ENCODE measurements at places on chromosomes 16 and 17.
A peak's percentile ranks its signal among the peaks of the same experiment; 100 is the strongest.

DNA sequence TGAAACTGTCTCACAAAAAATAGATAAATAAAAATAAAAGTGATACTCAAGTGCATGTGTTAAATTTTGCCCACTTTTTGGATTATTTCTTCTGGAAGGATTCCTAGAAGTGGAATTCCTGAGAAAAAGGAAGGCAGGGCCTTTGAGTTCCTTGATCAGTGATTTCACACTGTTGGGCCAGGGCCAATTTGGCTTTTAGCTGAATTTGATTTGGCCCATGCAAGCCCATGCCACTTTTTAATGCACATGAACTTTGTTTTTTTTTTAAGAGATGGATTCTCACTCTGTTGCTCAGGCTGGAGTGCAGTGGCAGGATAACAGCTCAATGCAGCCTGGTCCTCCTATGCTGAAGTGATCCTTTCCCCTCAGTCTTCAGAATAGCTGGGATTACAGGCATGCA, 96.3 kb downstream of the TNFRSF13B start:
- no peak for DNase-seq

GRCh38 chr17:54933921-54934320, 33.3 kb downstream of the TOM1L1 start:
- DNase-seq = no peak

DNA sequence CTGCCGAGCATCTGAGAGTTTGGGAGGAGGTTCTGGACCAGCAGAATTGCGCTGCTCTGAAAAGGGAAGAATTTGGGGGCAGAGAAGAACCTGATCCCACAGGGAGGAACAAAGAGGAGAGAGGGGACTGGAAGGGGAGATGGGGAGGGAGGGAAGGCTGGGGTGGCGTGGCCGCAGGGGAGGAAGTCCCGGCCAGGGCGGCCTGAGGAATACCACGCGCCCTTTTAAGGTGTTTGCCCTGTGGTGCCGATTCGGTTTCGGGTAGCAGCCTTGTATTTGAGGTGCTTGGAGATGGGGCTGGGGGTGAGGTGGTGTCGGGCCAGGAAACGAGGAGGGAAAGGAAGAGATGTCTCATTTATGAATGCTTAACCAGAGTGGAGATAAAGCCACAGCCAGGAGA, 51.3 kb downstream of the AKAP1 start:
- no peak for DNase-seq

DNA sequence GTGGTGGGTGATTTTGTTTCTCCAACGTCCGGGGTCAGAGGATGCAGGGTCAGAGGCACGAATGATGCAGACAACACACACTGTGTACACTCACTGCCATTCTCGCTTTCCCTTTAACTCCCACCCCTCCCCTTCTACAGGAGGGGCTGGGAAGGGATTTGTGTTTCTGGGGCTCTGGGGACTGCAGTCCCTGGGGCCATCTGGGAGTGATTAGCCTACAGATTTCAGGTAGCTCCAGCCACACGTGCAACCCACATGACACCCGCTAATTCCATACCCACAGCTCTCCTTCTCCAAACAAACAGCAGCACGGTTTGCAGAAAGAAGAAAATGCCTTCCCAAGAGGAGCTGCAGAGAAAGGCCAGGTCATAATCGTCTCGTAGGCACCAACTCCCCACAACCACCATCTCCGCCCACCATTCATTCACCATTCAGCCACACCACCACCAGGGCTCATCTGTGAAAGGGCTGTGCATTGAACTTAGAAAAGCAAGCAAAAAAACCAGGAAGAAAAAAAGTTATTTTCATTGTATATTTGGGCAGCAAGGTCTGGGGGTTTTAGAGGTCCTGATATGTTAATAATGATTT, 9.4 kb upstream of the SOX9 start:
- no peak for DNase-seq

DNA sequence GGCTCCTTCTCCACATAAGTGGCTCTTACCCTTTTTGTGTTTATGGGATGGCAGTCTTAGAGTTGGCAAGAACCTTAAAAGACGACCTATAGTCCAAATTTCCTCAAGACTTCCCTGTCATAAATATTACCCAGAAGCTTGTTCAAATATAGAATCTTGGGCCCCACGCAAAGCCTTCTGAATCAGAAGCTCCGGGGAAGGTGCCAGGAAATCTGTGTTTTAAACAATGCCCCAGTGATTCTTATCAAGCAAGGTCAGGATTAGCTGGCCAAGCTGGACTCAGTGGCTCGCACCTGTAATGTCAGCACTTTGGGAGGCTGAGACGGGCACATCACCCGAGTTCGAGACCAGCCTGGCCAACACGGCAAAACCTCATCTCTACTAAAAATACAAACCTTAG, 85.7 kb downstream of the TIMM22 start:
- DNase-seq = no peak

GRCh38 chr16:78065319-78065718, 34.1 kb upstream of the WWOX start:
- DNase-seq = no peak

DNA sequence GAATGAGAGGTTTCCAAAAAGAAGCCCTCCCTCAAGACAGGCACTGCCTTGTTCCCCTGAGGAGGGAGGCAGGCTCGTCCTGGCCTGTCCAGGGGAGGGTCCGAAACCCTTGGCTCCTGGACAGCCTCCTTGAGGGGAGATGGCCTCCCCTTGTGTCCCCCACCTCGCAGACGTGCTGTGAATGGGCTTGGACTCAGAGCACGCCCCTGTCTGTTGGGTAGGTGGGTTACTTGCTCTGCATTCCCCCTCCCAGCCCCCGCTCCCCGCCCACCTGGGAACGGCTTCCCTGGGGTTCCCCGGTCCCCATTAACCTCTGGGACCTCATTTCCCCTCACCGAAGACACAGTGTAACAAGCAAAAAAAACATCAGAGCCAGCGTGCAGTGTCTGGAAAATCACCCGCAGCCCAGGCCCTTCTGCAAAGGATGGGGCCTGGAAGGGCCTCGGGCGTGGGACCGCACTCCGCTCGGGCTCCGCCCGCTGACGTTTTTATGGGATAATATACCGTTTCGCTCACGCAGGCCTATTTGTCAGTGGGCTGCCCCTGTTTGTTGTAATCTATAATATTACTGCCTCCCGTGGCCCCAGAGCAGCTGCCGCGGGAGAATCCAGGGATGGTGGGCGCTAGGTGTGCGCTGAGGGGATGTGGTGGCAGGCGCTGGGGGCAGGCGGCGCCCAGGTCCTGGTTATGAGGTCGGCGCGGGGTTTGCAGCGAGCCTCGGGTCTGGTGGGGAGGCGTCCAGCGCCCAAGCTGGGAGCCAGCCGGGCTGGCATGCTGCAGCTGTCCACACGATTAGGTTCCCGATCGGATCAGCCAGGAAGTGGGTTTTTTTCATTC, 11.1 kb downstream of the BAHCC1 start:
- peak; percentile 68 for DNase-seq

- no peak for DNase-seq
Measured at GRCh38 chr17:14926073-14926472, 339.1 kb downstream of the PMP22 start.

DNA sequence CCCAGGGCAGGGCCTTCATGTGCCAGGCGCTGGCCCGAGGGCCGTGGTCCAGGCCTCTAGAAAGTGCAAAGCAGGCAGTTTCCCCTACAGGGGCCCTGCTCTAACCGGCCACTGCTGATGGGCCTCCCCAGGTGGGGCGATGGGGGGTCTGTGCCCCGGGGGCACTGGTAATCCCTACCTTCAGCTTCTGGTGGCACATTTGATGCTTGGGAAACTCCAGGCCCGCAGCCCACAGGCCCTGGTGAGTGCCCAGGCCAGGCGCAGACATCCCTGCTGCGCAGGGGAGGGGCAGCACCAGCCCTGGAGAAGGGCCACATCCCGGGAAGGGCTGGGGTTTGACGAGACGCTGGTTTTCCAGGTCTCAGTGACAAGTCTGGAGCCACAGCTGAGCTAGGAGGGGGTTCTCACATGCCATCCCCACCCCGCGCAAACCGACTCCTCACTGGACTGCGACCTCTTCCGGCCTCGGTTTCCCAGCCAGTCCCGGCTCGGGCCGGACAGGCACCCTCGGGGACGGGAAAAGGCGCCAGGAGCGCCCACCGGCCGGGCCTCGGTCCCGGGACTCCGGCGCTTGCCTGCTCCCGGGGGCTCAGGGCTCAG, 1.6 kb downstream of the DOC2B start:
- DNase-seq = no peak

DNA sequence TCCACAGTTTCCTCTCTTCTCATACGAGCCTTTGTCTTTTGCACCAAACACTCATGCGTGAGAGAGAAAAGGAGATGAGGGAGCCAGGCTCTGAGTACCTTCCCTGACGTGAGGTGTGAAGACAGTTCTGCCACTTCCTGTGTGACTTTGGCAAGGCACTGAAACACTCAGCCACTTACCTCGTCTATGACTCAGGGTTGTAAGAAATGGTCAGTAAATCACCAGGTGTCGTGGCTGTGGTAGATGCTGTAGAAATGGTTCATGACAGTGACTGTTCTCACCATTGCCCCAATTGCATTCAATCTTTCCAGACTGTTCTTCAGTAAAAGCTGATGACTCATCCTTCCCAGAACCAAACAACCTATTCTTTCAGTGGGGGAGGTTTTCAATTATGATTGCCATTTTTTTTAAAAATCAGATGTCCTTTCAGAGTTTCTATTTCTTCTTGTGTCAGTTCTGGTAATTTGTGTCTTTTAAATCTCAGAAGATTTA, 49.2 kb upstream of the CBFA2T3 start:
- no peak for DNase-seq

DNA sequence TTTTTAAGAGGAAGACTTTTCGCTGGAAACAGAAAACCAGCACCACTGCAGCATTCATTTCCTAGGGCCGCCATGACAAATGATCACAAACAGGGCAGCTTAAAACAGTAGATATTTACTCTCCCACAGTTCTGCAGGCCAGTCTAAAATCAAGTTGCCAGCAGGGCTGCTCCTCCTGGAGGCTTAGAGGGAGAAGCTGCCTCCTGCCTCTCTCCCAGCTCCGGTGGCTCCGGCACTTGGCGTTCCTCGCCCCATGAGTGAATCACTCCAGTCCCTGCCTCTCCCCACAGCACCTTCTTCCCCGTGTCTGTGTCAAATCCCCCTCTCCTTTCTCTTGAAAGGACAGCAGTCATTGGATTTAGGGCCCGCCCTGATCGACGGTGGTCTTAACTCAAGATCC, 72.1 kb downstream of the SOCS1 start:
- no peak for DNase-seq

DNA sequence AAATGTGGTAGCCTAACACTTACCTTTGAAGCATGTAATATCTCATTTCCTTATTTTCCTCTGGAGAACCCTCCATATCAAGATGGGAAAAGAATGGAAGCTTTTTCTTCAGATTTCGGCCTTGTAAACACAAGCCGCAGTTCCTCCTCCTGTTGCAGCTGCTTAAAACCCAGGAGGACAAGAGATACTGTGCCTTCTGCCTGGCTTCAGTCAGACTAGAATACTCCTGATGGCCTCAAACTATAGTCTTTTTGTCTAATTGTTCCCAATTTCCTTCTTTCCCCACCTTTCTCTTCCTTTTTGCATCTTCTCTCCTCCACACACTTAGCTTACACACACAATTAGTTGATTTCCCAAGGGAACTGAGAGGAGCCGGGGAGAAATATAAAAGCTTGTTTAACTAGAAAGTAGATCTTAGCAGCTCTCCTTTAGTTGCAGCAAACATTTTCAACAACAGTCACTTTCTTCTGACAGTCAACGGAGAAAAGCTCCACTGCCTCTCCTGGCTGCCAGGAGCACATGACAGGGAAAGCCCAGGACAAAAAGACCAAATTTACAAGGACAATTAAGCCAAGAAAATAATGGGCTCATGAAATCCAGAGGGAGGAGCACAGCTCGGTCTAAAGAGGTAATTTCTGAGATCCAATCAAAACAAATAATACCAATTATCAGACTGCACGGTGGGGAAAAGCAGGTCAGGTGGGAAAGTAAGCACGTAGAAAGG, 76.4 kb upstream of the C17orf78 start:
- DNase-seq = no peak

GRCh38 chr16:2775131-2775716, 1.9 kb downstream of the ELOB start:
- no peak for DNase-seq

DNA sequence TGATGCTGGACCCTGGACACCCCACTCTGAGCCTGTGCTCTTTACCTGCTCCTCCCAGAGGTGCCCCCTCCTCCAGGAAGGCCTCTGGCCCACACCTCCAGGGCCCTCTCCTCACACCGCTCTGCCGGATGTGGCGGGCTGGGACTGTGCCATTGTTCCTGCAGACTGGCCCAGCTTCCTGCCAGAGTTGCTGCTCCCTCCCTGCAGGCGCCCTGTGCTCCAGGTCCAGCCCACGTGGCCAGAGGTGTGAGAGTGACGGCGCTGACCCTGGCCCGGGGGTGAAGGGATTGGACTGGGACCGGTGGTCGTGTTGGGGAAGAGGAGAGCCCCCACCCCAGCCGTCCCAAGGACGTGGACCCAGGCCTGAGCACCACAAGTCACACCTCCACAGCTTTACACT, 5.7 kb downstream of the E4F1 start:
- no peak for DNase-seq

- DNase-seq = no peak
Measured at GRCh38 chr16:11561454-11561805, 25.3 kb downstream of the LITAF start.

DNA sequence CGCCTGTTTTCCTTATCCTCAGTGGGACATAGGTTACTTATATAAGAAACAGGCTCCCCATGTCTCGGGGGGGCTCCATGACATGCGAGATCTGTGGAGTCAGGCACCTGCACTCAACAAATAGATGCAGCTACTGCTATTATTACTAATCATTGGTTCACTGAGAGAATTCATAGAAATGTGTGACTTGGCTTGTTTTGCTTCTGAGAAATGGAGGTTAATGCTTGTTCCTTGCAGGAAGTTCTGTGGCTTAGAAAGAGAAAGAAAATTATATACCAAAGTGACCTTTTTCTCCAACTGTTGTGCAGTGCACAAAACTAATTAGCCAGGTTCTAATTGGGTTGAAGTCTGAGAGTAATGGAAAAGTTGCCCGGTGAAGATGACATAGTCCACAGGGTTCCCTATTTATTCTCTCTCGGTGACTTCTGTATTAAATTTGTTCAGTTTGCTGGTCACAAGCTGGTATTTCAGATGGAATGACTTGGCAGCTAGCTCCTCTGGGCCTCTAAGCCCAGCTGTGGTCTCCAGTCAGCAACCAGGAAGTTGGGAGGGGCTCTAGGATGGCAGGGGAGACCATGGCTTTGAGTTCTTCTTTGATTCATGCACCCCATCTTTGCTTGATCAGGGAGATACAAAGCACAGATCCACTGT, 17.6 kb upstream of the MAF start:
- no peak for DNase-seq

DNA sequence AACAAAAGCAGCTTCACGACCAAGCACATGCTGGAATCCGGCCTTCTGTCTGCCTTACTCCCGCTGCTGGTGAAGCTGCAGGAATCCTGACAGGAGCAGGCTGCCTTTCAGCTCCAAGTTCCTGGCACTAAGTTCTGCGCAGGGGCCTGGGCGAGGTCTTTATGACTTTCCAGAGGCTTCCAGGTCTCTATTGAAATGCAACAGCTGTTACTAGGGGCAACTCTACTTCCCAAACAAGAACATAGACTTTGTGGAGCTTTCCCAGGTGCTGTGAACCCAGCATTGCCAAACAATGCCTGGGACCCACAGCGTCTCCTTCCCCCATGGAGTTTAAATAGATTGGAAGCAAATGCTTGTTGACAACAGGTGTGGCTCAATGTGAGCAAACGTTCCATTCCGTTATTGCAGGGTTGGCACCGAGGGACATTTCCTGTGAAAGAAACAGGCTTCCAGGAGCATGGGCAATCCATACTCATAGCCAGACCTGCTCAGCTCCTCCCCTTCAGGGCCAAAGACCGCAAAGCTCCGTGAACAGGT, 156.0 kb downstream of the CDH13 start:
- peak; percentile 53 for DNase-seq

GRCh38 chr17:73801455-73802100, 157.3 kb upstream of the SDK2 start:
- no peak for DNase-seq
